ENCODE measurements at places on chromosomes 7 and 10. TPM values are rescaled to one million over a fixed set of nuclear protein-coding genes. Genes with fewer than 3 reads are reported as not detected.

TLL2 gene
- 0.12 TPM for total RNA-seq

WNT8B gene
- total RNA-seq: not detected

OPN4 gene
- not detected for total RNA-seq

DMBT1 gene
- under 0.01 TPM for total RNA-seq

PRLHR gene
- not detected for total RNA-seq

RHEB gene
- total RNA-seq: 72.6 TPM

HMX3 gene
- not detected for total RNA-seq

PDE6C gene
- total RNA-seq: not detected

KLF14 gene
- under 0.01 TPM for total RNA-seq

SPDYE6 gene
- not detected for total RNA-seq

NEBL gene
- 0.22 TPM for total RNA-seq

TUBB8 gene
- not detected for total RNA-seq

SOSTDC1 gene
- total RNA-seq: not detected

CTAGE4 gene
- total RNA-seq: not detected
